ENCODE measurements at places on chromosomes 11 and 22. TPM values are rescaled to one million over a fixed set of nuclear protein-coding genes. Genes with fewer than 3 reads are reported as not detected.

GRCh38 chr11:695538-696248, at the start of gene TMEM80:
TMEM80 (plus strand) TSS chr11:695816; CDS start chr11:695828, 12 bp downstream.
- H3K4me1 ChIP-seq, result peaks cover 49% of the 10 kb centered on the region
- H3K27me3 ChIP-seq, result peaks cover 2% of the 10 kb centered on the region
- peaks cover 21% of the 10 kb centered on the region for H3K36me3 ChIP-seq
- peak within 1 kb of the TSS; percentile 93 for H3K27ac ChIP-seq

C11orf52 gene
- not detected for total RNA-seq

RPS6KA4 gene
- 46.0 TPM for total RNA-seq

GRCh38 chr22:49486225-49486624, 341.4 kb downstream of the BRD1 start:
- DNase-seq, result no peak
- no peaks in the 10 kb centered on the region for H3K27me3 ChIP-seq
- H3K4me3 ChIP-seq, result no peak overlapping the region
- H3K4me1 ChIP-seq, result no peaks in the 10 kb centered on the region

NCF4 gene
- 15.6 TPM for total RNA-seq

TTC12 gene
- 7.4 TPM for total RNA-seq

DNA sequence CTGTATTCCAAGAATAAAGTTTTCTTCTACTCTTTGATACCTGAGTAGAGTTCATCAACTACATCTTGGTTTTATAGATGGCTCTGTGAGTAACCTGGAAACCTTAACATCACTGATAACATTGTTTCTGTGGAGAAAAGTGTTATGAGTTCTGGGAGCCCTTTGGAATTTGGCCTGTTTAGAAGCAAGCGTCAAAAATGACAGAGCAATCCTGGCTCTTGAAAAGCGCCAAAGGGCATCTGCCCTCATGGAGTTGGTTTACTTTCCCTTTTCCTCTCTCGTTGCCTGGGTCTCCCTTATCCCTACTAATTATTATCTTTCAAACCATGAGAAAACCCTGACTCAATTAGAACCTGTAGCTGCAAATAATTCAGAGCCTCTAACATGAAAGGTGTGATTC, 140.1 kb downstream of the DBX1 start:
- no peaks in the 10 kb centered on the region for H3K4me1 ChIP-seq
- H3K27ac ChIP-seq, result no peak overlapping the region
- no peak overlapping the region for H3K4me3 ChIP-seq
- DNase-seq, result no peak

SLN gene
- total RNA-seq, result not detected

- no peak overlapping the region for H3K4me3 ChIP-seq
- H3K36me3 ChIP-seq, result peaks cover 8% of the 10 kb centered on the region
- H3K4me1 ChIP-seq, result peaks cover 17% of the 10 kb centered on the region
- H3K27ac ChIP-seq, result no peak overlapping the region
- DNase-seq, result no peak
These were observed 2.8 kb downstream of the GSC2 start for GRCh38 chr22:19147195-19147780.

OR2AG2 gene
- total RNA-seq, result 0.47 TPM

DNA sequence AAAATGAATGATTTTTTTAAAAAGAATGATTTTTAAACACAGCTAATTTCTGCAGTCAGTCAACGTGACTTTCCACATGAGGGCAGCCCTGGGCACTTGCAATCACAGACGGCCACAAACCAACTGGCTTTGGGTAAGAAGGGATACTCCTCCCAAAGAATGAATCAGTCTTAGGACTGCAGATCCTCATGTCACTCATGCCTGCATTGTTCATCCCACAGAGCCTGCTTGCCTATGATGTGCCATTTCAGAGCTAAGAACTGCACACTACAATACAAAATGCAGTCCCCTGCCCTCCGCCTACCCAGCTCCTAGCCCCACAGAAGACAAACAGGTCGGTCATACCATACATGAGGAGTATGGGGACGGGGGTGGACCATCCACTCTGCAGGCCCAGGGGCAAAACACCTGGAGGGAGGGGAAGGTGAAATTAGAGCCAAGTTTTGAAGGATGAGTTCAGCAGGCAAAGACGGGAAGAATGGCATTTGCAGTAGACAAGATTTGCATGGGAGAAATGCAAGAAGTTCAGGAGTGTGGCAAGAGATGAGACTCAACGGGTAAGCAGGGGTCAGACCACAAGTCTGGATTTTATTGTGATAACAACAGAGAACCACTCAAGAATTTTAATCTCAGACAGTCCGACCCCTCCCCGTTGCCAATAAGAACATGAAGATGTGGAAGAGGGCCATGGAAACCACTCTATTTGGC, 24.7 kb downstream of the PACSIN2 start:
- H3K4me3 ChIP-seq, result no peak overlapping the region
- H3K27me3 ChIP-seq, result no peaks in the 10 kb centered on the region
- H3K36me3 ChIP-seq, result peaks cover 5% of the 10 kb centered on the region
- no peaks in the 10 kb centered on the region for H3K4me1 ChIP-seq
- no peak for DNase-seq

GRCh38 chr11:17552041-17552355, 4.9 kb downstream of the OTOG start:
- DNase-seq, result no peak
- no peak overlapping the region for H3K4me3 ChIP-seq
- no peak overlapping the region for H3K27ac ChIP-seq
- H3K36me3 ChIP-seq, result no peaks in the 10 kb centered on the region
